CD4-positive, alpha-beta T cell treated with Interleukin-6 at 100 ng/mL for 8 hours (primary cell): ENCODE measurements at places on chromosomes 11 and 22.

DNA sequence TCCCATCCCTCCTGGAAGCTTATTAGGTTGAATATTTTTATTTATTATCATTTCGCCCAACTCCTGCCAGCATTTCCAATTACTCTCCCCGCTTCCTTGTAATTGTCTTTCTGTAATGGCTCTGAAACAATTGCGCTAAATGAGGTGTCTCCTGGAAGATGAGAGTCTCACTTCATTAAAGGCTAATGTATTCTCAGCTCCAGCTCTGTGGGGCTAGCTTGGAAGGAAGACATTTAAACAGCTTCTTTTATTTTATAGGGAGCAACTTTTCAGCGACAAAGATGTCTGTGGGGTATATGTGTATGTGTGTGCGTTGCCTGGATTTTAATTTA, 86.6 kb downstream of the PKNOX2 start:
- DNase-seq = no peak

DNA sequence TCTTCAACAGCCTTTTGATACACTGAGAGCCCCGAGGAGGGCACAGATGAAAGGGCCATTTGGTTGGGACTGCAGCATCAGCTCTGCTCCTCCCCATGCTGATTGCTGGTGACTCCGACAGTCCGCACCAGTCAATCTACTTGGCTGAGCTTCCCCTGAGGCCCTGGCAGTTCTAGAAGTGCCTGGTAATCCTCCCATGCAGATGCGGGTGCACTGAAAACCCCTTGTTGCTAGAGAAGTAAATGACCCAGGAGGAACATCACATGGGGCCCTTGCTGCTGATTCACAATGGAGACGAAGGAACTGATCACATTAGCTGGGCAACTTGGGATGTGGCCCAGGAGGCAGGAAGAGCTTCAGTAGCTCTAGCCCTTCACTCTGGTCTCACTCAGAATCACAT, 35.2 kb upstream of the RIC3 start:
- no peak for DNase-seq

DNA sequence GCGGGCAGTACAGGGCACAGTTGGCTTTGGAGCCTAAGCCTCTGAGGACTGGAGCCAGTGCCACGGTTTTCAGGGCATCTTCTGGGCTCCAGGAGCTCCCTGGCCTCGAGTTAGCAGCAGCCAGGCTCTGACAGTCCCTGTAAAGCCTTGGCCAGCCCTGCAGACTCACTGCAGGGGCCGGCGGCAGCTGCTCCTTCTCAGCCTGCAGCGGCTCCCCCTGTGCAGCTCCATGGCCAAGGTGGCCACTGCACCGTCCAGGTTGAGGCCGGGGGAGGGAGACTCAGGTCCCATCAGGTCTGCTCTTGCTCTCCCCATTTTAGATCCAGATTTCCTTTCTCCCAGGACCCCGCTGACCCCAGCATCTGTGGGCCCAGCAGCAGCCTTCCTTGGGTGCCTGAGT, 1461.1 kb downstream of the BRD1 start:
- no peak for DNase-seq

DNA sequence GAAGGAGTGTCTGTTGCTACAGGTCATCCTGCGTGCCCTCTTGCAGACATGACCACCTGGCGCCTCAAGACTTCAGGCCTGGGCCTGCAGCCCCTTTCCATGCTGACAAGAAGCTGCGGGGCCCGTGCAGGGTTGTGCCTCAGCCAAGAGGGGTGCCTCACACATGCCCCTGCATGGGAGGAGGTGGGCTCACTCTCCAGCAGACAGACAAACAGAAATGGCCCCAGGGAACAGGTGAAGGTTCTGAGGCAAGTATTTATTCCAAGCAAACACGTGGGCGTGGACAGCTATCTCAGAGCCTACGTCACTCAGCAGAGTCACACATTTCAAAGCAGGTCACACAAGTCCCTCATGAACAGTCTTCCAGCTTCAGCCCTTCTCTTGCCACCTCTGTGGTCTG, 5.9 kb upstream of the SYCE3 start:
- DNase-seq = no peak

- no peak for DNase-seq
Observed at GRCh38 chr22:45638834-45639746, 32.5 kb upstream of the ATXN10 start.

GRCh38 chr11:12099132-12099873, 11.1 kb upstream of the MICAL2 start:
- DNase-seq = no peak

DNA sequence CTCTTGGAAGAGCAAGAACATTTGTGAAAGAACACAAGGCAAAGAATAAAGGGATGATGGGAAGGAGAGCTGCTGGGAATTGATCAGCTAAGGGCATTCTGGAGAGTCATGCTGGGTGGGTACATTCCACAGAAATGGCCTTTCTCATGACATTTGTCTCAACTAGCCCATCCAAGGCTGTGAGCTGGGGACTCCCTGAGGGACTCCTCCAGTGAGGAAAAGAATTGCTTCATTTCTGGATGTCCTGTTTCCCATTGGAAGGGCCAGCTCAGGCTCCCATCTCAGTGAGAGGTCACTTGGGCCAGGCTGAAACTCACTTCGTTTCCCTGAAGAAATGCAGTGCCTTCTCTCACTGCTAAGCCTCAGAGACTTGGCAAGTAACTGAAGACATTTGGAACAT, 106.8 kb downstream of the CD44 start:
- no peak for DNase-seq

DNA sequence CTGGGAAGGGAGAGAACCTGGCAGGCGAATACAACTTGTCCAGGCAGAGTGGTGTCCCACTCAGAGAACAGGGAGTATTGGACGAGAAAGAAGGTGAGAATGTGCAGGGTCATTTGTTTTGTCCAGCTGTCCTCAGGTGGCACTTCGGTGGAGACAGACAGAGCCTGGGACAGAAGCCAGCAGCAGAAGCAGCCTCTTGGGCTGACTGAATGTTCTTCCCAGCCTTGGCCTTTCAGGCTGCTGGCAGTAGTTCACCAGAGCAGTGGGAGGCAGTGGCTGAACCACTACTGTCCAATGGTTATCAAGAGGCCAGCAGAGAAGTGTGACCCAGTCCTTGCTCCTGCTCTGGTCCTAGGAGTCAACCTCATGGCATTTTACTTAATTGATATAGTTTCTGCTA, 331.1 kb upstream of the NARS2 start:
- DNase-seq = no peak

- no peak for DNase-seq
Observed at GRCh38 chr22:44906248-44906936, 103.4 kb downstream of the PHF21B start.

DNA sequence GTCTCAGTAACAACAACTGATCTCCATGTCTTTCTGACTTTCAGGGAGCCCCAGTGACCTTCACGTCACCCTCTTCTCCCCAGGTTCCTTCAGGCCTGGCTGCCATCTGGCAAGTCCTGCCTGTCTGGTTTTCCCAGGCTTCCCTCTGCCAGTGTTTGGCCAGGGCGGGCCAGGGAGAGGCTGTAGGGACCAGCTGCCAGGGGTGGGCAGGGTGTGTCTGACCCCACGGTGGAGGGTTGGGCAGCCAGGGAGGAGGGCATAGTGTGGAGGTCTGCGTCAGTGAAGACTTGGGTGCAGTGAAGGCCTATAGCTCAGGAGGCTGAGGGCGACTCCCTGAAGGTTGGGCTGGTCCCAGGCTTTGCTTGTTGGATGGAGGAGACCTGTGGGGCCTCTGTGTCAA, 11.9 kb upstream of the MRGPRX2 start:
- DNase-seq = no peak

DNA sequence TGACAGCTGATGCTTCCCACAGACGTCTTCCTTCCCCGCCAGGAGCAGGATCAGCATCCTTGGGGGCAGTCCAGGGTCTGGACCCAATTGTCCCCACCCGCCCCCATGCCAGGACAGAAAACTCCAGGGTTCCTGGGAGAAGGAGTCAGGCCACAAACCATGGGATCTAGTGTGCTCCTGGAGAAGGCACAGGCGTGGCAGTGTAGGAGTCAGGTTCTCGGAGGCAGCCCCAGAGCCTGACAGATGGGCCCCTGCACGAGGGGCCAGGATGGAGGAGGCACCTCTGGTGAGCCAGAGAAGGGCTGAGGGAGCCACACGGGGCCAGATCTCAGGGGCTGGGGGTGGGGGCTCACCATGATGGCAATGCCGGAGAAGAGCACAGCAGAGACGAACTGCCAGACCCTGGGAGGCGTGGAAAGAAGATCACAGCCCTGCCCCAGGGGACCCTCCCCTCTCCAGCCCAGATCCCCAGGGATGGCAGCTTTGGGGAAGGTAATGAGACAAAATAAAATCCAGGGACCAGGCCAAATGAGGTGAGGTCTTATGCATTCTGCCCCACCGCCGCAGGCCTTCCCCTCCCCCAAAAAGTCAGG, 13.6 kb downstream of the TP53I11 start:
- DNase-seq = no peak

GRCh38 chr22:36445158-36445668, 36.2 kb downstream of the TXN2 start:
- DNase-seq = no peak

DNA sequence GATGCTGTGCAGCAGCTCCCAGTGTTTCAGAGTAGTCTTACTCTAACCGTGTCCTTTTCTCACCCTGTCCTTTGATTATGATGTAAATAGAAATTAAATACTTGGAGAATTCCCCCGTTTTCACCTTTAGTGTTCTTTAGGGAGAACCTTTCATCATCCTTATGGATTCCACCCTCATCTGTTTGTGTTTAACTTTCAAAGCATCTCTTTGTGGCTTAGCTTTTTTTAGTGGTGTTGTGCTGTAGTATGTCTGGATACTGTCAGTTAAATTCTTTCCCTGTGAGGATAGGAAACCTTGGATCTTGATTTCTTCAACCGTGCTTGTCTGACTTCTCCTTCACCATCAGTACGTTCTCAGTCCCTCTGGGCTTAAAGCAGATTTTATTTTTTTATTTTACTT, 48.5 kb downstream of the PPP6R3 start:
- DNase-seq = no peak

DNA sequence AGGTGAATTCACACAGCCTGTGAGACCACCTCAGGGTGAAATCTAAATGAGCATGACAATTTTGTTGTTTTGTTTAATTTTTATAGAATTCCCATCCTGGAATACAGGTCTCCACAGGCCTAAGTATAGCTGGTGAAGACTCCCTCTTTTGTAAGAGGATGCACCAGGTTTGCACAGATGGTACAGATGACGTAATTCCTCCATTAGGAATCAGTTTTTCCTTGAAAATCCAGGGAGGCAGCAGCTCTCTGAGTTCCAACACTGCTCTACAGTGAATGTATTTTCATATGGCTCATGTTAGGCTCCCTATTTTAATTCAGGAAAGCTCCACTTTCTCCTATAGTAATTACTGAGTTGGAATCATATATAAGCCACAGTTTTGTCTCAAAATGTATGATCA, 47.2 kb downstream of the USP28 start:
- no peak for DNase-seq

GRCh38 chr11:65606876-65607613, 7.0 kb downstream of the MAP3K11 start:
- no peak for DNase-seq
